NCI-H1048 (cell line): ENCODE measurements at places on chromosomes 7 and 10.

- DNase-seq = no peak
Measured at GRCh38 chr7:83105948-83106347, 56.7 kb downstream of the PCLO start.

DNA sequence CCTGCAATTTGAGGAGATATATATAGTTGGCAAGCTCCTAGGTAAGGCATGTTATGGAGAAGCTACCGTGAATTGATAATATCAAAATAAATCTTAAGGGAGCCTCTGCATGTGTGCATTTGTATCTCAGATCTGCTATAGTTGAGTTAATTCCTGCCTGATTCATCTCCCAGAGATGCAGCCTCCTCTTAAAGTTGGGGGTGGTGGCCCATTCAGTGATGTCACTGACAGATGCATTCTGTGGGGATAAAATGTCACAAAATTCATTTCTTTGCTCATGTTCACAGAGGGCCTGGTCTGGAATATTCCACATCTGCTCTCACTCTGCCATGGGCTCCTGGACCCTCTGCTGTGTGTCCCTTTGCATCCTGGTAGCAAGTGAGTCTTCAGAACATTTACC is 185.8 kb upstream of the PRSS1 start:
- no peak for DNase-seq

GRCh38 chr10:80523773-80524172 is 13.9 kb upstream of the SH2D4B start:
- no peak for DNase-seq

DNA sequence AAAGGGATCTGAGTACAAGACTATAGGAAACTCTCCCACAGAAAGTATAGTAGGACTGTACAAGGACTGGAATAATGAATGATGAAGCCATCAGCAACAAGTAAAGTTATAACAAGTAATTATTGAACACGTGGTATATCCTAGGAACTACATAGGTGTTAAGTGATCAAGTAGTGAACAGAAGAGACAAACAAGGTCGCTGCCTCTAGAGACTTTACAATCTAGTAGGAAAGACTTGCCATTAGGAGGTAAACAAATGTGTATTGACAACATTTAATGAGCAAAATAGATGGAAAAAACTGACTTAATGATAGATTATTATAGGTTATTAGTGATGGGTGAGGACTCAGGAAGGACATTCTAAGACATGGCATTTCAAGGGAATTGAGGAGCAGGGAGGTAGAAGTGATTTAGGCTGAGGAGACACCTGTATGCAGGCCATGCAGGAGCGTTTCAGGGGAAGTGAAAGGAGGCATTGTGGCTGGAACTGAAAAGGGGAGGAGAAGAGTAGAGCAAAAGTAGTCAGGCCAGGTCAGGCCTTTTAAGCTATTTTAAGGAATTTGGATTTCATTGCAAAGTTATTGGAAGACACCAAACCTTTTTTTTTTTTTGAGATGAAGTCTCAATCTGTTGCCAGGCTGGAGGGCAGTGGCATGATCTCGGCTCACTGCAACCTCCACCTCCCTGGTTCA is 8.5 kb upstream of the GLCCI1 start:
- DNase-seq = no peak

GRCh38 chr10:4434105-4434504 is 391.9 kb upstream of the AKR1E2 start:
- no peak for DNase-seq

GRCh38 chr7:23597094-23598091 is at the start of gene CCDC126:
TSS of gene CCDC126 (plus strand) at chr7:23597382. CDS start at chr7:23611316, 13,934 bp downstream.
- DNase-seq = peak; percentile 87

- DNase-seq = no peak
Measured at GRCh38 chr7:157495177-157495553, 158.4 kb downstream of the DNAJB6 start.

- DNase-seq = no peak
Measured at GRCh38 chr10:21487416-21488180, 37.9 kb downstream of the SKIDA1 start.

- no peak for DNase-seq
Measured at GRCh38 chr10:36280890-36281499, 638.9 kb upstream of the FZD8 start.

DNA sequence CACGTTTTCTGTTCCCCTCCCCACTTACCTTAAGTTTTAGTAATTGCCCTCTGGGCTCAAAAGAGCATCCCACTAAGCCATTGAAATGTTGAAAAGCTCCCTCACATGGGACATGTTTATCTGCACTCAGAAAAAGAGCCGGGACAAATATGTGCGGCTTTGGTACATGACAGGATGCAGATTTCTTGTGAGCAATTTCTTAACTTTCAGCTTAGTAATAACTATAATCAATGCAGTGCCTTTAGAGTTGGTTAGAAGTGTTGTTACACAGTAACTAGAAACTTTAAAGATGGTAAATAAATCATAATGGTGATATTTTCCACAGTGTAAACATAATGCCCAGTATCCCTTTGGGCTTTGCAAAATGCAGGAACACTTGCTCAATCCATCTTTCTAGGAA is 89.2 kb downstream of the ZNF365 start:
- DNase-seq = no peak

DNA sequence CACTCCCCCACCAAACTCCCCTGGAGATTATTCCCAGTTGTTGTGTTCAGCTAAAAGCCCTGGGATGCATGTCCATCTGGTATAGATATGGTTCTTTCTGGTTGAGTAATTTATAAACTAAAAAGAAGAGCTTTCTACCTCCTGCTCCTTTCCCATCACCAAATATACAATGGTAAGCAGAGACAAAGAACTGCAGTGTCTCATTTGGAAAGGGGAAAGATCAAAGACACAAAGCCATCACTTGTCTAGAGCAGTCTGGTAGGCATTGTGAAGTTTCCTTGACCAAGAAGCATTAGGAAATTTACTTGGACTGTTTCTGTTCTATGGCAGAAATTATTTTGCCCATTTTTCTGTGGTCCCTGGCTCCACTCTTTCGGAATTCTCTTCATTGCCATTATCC is 24.9 kb upstream of the PANK1 start:
- no peak for DNase-seq

GRCh38 chr7:3109311-3109915 is 65.7 kb upstream of the CARD11 start:
- no peak for DNase-seq

GRCh38 chr7:118615-119391 is 73.6 kb upstream of the FAM20C start:
- no peak for DNase-seq

DNA sequence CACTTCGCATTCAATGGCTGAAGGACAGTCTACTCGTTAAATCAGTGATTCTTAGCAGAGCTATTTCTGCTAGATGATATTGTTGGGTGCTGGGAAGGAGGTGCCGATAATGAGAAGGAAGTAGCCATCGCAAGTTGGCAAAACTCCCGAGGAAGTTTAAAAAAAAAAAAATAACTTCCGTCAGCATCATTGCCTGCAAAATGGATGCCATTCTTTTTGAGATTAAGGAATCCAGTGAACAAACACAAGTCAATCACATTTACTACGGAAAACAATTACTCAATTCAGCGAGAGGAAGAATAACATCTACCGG is 74.4 kb upstream of the SFMBT2 start:
- no peak for DNase-seq

DNA sequence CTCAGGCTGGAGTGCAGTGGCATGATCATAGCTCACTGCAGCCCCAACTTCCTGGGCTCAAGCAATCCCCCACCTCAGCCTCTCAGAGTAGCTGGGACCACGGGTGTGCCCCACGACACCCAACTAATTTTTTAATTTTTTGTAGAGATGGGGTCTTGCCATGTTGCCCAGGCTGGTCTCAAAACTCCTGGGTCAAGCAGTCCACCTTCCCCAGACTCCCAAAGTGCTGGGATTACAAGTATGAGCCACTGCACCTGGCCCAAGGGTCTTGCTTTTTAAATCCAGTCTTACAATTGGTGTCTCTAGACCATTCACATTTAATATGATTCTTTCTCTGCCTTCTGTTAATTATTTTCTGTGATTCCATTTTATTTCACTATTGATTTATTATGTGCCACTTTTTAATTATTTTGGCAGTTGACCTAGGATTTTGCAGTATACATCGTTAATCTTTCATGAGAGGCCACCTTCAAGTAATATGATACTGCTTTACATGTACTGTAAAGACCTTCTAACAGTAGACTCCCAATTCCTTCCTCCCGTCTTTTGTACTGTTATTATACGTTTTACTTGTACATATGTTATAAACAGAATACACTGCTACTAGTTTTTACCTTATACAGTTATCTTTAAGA is 18.7 kb downstream of the MMP21 start:
- no peak for DNase-seq

DNA sequence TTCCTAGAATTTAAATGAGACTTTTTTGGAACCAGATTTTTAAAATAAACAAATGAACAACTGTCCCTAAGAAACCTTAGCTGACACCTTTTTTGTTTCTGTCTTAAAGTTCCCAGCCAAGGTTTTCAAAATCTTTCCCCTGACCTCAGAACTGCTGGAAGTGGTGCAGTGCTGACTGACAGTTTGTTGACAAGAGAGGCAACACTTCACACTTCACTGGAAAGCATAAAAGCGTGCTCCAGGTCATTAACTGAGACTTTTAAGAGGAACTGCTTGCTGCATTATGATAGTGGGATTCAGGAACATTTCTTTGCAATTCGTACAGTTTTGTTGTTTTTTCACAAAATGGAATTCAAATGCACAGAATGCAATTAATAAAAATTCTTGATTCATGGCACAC is 36.2 kb downstream of the SYPL1 start:
- no peak for DNase-seq

DNA sequence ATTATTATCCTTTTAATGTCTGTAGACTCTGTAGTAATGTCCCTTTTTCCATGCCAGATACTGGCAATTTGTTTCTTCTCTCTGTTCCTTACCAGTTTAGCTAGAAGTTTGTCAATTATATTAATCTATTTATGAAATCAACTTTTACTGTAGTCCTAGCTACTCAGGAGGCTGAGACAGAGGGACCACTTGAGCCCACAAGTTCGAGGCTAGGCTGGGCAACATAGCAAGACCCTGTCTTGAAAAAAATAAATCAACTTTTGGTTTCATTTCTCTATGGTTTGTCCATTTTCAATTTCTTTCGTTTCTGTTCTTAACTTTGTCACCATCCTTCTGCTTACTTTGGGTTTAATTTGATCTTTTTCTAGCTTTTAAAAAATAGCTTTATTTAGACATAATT is 42.5 kb upstream of the PLA2G12B start:
- DNase-seq = no peak

- no peak for DNase-seq
Measured at GRCh38 chr7:159068893-159069448, 75.7 kb downstream of the VIPR2 start.

DNA sequence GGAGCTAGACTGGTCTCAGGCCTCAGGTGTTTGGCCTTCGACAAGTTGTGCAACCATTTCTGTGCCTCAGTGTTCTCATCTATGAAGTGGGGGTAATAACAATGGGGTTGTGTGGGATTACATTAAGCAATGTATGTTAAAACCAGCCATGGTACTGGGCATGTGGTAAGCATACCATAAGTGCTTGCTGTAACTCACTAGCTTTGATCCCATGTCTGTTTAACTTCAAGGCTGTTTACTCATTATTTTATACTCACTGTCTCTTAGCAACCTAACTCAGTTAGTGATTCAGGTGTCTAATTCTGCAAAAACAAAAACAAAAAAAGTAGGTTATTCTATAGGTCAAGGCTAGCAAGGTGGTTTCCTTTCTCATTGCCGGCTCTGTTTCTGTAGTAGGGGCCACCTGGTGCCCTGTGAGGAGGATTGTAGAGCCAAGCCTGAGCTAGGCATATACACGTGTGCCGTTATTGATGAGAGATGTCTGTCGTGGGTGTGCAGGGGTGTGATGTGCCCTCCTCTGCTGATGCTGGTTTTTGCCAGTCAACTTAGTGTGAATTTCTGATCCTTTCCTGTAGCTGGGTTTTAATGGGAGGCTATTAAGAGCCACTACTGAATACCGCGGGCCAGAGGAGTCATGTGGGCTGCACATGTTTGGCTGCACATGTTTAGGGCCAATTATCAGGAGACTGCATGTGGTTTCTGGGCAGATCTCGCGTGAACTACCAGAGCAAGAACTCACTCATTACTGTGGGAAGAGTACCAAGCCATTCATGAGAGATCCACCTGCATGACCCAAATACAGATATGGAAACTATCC is 56.2 kb downstream of the EEPD1 start:
- DNase-seq = no peak

DNA sequence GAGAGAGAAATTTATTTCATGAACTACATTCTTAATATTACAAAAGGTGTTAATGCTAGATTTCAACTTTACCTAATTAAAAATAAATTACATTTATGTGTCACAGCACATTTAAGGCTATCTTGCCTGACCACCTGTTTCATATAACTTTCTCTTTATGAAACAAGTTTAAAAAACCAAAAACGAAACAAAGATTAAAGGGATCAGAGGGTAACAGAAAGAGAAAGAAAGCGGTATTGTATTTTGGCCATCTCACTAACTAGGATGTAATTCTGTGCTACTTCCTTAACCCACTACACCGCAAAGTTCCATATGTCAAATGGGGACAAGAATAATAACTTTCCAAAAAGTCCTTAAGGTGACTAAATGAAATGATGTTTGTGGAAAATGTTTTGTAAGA is 6.3 kb upstream of the RHOBTB1 start:
- no peak for DNase-seq

- no peak for DNase-seq
Measured at GRCh38 chr10:58512491-58513187, at the start of gene BICC1. TSS of gene BICC1 (plus strand) at chr10:58512872. CDS start at chr10:58513144, 272 bp downstream.

DNA sequence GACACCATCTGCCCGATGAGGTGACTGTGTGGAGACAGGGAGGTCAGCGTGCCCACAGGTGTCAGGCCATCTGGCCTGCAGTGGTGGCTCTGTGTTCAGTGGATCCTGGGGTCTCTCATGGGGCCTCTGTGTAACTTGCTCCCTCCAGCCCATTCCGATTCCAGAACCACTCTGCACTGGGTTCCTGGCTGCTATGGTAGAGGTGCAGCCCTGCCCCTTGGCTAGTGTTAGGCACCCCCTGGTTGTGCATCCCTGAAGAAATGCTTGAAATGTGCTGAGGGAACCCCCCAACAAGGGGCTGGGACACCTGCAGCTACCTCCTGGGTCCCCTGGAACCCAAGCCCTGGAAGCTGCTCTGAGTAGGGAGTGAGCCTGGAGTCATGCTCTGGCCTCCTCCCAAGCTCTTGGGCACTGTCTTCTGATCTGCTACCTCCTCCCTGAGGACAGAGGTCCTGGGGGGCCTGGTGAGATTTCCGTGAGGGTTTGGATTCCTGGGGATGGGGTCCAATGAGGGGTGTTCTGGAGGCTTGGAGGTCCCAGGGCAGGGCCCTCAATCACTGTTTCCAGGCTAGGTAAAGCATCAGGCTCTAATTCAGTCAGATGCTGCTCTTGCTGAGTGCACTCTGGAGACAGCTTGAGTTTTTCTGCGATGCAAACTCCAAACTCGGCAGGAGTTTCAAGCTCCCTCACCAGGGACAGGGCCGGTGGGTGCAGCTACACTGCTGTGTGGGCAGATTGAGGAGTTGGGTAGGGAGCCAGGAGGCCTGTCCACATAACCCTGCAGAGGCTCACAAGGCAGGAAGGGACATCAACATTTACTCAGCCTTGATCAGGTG is 27.7 kb downstream of the RAMP3 start:
- DNase-seq = no peak
